ENCODE measurements at places on chromosomes 11 and 22.

DNA sequence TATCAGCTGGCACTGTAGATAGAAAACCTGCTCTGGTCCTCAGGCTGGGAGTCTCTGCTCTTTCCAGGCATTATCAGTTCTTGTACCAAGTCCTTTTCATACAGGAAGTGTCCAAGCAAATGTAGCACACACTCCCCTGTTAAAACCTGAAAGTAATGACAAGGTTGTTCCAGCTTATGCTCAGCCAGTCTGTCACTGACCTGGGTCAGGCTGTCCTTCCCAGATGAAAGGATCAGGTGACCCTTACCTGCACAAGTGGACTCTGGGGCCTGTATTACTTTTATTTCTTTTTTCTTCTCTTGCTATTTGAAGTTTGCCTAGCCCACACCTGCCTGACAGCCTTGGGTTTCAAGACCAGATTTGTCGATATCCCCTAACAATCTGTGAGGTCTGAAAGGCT, 156.3 kb upstream of the SESN3 start:
- no peak for DNase-seq

DNA sequence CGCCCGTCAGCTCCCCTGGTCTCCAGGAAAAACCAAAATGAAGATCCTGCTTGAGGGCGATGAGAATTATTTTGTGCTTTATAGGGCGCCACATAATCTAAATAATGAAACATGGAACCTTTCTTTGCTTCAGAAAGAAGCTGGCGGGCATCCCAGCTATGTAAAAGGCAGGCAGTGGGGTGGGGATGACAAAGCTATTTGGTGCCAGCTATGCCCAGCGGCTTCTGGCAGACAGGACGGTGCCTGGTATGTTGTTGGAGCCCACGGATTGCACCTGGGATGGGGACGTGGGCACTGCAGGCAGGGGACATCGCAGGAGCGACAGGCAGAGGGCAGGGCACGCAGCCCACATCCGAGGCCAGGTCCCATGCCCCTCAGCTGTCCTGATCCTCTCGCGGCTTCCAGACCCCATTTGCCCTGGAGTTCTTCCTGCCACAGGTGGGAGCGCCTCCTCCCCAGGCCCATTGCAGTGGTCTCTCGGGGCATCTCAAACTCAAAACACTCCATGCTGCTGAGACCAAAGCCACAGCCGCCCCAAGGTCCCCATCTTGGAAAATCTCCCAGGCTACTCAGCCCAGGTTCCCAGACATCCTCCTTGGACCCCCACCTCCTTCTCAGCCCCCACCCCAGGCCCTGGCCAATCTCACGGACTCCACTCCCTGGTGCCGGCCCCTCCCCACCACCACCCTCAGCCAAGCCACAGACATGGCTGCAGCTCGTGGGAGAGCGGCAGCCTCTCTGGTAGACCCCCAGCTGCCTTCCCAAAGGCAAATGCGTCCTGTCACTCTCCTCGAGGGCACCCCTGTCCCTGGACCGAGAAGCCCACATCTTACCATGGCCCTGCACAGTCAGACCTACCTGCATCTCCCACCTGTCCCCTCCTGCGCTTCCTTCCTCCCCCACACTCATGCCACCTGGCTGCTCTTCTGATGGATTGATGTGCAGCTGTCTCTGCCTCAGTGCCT, 45.7 kb downstream of the SHISAL1 start:
- DNase-seq = no peak

DNA sequence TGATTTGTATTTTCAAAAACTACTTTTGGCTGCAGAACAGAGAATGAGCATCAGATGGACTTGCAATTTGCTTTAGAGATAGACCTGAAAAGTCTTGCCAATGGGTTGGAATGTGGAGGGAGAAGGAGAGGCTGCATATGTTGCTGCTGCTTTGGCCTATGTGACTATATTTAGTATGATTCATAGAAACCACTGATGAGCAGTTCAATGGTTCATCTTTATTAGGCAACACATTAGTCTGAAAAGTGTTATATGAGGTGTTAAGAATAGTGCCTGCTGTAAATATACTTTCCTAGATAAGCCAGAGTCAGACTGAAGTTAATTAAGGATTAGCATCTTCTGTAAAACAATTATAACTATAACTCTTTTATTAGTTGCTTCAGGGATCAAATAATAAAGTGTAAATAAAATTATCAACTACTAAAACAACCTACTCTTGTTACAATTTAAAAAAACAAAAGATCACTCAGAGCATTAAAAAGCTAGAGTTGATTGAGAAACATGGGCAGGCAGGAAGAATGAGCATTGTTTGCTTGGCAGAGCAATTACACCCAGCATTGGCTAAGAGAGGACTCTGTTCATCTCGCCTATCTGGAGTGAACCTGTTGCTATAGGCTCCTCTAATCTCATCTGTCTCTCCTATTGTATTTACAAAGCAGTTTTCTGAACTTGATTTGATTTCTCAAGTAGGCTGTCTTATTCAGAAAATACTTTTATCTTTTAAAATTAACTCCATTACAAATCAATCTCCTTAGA, 36.3 kb downstream of the HORMAD2 start:
- DNase-seq = no peak

- no peak for DNase-seq
Observed at GRCh38 chr11:104060004-104060794, 23.8 kb downstream of the DDI1 start.

- no peak for DNase-seq
Observed at GRCh38 chr11:99351624-99352023, 330.9 kb downstream of the CNTN5 start.

DNA sequence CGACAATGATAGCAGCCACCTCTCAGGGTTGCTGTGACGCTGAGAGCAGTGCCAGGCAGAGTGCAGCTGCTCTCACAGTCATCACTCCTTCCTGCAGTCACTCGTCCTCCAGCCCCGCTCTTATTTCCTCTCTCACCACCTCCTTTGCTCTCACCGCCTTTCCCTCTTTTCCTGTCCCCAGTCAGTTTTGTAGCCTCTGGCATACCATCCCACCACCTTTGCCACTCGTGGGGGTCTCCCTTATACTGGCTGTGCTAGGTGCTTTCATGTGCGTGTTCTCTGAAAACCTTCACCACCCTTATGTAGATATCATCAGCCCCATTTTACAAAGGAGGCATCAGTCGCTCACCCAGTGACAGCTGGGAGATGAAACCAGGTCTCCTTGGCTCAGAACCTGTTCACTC, 19.3 kb upstream of the ST3GAL4 start:
- no peak for DNase-seq

DNA sequence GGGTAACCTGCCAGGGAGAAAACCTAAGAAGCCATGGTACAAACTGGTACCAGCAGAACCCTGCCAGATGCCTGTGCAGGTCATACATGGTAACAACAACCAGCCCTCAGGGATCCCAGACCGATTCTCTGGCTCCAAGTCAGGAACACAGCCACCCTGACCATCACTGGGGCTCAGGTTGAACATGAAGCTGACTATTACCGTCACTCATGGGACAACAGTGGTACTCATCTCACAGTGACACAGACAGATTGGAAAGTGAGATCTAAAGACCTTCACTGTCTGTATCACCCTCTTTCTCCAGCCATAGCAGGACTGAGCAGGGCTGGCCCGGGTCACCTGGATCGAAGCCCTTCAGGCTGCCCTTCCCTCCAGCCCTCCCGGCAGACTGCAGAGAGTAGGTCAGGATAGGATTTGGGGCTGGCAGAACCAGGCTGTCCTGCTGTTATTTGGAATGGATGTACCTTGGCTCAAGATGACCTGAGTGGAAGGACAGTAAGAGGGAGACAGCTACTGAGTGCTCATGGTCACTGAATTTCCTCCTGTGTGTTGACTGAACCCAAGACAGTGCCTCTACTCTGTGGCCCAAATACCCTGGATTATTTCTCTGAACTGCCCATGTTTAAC, 94.7 kb downstream of the GGTLC2 start:
- no peak for DNase-seq

DNA sequence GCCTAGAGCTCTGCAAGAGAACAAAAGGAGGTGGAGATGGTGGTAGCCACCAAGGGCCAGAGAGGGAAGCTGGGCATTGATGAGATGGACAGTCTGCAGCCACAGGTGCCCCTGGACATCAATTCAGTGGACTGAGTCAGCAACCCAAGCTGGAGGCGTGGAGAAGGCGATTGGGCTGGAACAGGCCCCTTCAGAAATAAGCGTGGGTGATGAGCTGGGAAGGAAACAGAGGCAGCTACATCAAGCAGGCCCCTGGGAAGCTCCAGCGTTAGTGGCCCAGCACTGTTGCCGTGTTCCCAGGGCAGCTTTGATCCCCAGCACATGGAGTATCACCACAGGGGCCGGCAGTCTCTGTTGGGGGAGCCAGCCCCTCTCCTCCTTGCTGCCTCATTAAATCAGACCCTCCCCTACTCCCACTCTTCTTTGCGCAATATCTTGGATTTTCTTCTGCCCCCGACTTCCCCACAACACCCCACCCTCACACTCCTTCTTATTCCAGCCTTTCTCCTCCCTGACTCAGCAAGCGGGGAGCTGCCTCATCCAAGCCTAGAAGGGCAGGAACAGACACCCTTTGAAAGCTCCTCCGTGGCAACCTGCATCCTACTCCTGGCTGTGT, 31.7 kb upstream of the OAF start:
- DNase-seq = no peak

DNA sequence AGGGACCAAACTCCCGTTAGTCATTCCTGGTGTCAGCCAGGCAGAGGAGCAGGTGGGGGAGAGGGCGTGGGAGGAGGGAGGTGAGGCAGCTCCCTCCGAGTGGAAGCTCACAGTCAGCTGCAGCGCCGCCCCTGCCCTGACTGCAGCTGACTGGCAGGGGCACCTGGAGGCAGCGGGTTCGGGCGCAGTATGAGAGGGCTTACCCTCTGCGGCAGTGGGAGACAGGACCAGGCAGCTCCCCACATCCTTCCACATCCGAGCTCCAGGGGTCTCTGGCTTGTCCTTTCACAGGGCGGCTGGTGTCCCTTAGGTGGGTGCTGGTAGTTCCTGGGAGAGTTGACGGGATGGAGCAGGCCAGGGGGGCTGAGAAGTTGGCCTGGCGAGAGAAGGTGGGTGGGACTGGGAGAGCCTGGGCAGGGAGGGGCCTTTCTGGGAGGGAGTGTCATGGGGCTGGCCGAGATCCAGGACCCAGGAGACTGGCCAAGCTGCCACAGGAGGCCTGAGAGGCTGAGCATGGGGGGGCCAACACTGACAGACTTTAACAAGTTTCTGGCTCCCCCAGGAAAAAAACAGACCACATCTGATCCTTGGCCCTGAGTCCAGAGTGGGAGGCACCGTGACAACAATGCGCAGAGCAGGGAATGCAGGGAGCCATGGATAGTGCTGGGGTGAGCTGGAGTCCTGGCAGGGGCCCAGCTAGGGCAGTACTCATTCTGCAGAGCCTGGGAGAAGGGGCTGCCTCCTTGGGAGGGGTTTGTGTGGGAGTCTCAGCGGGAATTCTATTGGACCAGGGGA, 4.9 kb downstream of the ADORA2A start:
- DNase-seq = no peak

GRCh38 chr11:77067861-77068443, 1.2 kb downstream of the CAPN5 start:
- DNase-seq = no peak

DNA sequence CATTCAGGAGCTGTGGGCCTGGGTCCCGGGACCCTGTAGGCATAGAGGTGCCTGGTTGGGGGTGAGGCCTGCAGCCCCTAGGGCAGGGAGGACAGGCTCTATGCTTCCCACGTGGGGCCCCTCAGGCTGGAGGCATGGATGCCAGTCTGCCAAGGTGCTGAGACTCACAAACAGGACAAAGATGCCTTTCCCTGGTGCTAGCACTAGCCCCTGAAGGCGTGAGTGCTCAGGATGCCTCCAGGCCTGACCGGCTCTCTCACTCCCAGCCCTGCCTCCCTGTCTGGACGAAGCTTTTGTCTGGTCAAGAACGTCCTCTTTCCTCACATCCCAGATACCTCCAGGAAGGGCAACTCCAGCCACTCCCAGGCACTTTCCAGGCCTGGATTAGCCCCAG, 2.1 kb downstream of the CDC42BPG start:
- DNase-seq = no peak

- DNase-seq = no peak
Observed at GRCh38 chr11:62295504-62295903, 3.4 kb downstream of the SCGB1D4 start.

DNA sequence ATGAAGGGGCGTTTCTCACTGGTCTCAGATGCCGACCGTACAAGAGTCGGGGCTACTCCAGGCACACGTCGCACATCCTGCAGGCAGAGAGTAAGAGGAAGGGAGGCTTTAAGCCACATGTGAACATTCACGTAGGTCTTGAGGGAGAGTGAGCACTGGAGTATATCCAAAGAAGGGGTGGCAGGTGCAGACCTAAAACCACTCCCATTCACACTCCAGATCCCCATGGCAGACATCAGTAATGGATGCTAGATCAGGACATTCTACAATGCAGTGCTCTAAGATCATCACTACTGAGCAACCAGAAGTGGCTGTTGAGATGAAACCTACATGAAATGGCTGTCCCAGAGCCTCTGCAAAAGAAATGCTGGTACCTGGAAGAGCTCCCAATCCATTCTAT, 39.0 kb downstream of the WT1 start:
- no peak for DNase-seq

GRCh38 chr11:11577251-11577855, 44.5 kb downstream of the GALNT18 start:
- DNase-seq = no peak

GRCh38 chr11:71458146-71459070, 5.4 kb downstream of the NADSYN1 start:
- DNase-seq = no peak

GRCh38 chr22:41913040-41913719, 1.7 kb downstream of the SHISA8 start:
- no peak for DNase-seq

- DNase-seq = no peak
Observed at GRCh38 chr11:32893343-32894148, 935 bp downstream of the QSER1 start.

DNA sequence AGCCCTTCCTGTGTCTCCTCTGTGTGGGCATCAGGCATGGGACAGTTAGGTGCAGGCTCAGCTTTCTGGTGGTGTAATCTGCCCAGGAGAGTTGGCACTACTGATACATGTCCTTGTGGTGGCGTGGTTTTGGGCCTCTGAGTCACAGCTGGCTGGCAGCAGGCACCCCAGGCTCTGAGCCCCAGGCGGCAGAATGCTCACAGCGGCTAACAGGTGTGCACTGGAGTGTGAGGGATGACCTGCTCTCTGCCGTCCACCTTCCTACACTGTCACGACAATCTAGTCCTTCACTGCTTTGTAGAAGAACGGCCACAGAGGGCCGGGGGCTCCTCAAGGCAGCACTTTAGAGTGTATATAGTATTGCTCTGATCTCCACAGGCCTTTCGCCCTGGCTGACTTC, 100.3 kb upstream of the PITPNB start:
- no peak for DNase-seq

- DNase-seq = no peak
Observed at GRCh38 chr11:88288560-88288959, 49.0 kb downstream of the CTSC start.

- DNase-seq = no peak
Observed at GRCh38 chr11:4459500-4459899, 10.4 kb downstream of the OR52K2 start.

Measured in NCI-H524 treated with DMSO at 0.1 percent for 48 hours (cell line).